Dermis blood vessel endothelial cell (primary cell): ENCODE measurements at places on chromosomes 1 and 21.
A peak's percentile ranks its signal among the peaks of the same experiment; 100 is the strongest.

GRCh38 chr1:178632653-178633052 is 92.4 kb upstream of the RALGPS2 start:
- DNase-seq: no peak

DNA sequence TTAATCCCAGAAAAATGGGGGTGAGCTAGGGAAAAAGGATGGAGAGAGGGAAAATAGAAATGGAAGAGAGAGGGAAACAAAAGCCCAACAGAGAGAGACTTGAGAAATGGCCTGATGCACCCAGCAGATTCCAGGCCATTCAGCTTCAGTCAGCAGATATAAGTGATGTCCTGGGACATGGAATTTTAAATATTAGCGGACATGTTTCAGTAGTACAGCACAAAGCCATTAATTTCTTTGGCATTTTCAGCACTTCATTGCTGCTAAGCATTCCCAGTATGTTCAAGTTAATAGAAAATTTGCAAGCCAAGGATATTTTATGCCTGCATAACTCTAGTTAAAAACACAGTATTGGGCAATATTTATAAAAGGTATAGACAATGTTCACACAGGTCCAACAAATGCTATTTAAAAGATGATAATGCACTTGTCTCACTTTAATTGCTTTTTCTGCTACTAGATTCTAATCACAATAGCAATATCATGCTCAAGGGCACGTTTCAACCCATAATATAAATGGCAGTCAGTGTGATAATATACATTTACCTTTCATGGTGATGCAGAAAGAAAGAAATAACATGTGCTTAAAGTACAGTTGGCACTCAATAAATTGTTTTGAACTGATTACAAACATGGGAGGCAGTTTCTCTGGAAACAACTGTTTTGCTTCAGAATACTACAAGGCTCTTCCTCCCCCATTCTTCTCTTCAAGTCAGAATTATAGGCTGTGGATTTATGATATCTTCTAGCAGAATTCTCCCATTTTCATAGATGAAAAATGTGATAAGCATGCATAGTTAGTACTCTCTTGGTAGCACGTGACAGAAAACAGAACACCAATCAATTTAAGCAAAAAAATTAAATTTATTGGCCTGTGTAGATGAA is 108.1 kb upstream of the MAGI3 start:
- DNase-seq: no peak

- no peak for DNase-seq
These were observed 17.8 kb downstream of the COL24A1 start for GRCh38 chr1:86138746-86139145.

DNA sequence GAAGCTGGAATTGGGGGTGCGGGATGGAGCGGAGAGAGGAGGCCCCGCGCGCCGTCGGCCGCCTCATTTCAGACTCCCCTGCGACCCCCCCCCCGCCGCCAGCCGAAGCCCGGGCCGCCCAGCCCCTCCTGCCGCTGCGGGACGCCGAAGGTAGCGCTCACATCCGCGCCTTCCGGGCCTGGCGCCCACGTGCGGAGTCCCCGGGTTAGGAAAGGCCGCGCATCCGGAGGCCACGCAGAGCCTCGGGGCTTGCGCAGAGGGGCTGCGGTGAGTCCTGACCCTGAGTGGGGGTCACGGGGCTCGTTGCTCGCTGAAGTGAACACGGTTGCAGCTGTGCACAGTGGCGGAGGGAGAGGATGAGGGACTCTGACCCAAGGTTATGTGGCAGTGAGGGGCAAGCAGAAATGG is 552 bp upstream of the ZNF496 start:
- DNase-seq: peak; percentile 61
